Urothelium cell line (cell line): ENCODE measurements at places on chromosomes 3 and 15.
A peak's percentile ranks its signal among the peaks of the same experiment; 100 is the strongest.

- DNase-seq, result no peak
These were observed 94.1 kb downstream of the PLSCR2 start for GRCh38 chr3:146375219-146375618.

- no peak for DNase-seq
These were observed 35.1 kb downstream of the SNTN start for GRCh38 chr3:63687278-63688225.

DNA sequence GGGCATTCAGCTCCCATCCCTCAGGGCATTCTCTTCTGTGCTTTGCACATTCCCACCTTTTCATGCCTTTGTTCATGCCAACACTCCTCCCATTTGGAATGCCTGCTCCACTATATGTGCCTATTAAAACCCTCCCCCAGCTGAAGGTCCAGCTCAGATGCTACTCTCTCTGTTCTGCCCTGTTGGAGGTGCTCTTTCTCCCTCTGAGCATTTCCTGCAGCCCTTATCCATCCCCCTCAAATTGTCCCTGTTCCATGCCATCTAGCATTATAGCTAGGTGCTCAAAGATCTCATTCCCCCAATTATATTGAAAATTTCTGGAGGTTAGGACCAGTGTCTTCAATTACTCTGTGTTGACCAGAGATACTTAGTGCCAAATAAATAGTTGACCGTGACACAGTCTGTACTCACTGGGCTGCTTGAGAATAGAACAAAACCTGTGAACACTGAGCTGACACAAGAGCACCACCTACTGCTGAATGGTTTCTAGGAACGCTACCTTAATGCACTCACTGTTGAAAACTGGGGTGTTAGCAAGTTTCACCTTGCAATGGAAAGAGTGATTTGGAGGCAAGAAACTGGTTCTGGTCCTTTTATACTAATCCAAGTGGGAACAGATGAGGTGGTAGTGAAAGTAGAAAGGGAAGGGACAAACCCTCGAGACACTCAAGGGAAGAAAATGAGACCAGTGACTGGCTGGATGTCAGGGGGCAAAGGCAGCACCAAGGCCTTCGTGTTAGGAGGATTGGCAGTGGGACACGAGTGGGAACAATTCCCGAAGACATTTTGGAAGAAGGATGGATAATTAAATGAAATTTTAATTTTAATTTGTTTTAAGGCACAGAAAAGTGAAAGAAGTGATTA, 289.8 kb upstream of the ROPN1 start:
- peak; percentile 53 for DNase-seq

- DNase-seq, result no peak
These were observed 10.3 kb downstream of the SEC13 start for GRCh38 chr3:10310578-10310977.

GRCh38 chr3:162332344-162332743, 835.7 kb downstream of the OTOL1 start:
- DNase-seq, result no peak

GRCh38 chr3:43086460-43087165, 19.3 kb downstream of the POMGNT2 start:
- no peak for DNase-seq
